NCI-H2081 (cell line): ENCODE measurements at places on chromosomes 1 and 21.

DNA sequence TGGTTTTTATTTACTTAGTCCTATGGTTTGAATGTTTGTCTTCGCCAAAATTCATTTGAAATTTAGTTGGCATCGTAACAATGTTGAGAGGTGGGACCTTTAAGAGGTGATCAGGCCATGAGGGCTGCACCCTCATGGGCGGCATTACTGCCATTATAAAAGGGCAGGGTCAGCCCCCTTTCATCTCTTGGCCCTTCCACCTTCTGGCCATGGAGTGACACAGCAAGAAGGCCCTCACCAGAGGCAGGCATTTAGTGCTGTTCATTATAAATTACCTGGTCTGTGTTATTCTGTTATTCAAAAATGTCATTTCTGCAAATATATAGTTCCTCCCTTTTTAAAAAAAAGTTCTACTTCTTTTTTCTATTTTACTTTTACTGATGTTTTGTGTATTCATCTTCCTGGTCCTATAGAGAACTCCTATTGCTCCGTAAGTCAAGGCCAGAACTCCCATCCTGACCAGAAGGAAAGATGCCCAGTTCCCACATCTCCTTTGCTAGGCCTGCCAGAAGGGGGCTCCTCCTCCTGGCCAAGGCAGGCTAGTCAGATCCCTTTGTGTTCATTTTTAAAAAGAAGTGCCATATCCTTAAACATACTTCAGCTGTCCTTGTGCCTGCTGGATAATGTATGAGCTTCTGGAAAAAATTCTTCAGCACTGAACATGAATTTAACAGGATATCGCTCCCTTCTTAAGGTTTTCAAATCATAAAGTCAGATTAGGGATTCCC lies 10.0 kb upstream of the LBR start:
- DNase-seq: no peak

- DNase-seq: no peak
These were observed 28.4 kb downstream of the RRP1B start for GRCh38 chr21:43687566-43688399.

DNA sequence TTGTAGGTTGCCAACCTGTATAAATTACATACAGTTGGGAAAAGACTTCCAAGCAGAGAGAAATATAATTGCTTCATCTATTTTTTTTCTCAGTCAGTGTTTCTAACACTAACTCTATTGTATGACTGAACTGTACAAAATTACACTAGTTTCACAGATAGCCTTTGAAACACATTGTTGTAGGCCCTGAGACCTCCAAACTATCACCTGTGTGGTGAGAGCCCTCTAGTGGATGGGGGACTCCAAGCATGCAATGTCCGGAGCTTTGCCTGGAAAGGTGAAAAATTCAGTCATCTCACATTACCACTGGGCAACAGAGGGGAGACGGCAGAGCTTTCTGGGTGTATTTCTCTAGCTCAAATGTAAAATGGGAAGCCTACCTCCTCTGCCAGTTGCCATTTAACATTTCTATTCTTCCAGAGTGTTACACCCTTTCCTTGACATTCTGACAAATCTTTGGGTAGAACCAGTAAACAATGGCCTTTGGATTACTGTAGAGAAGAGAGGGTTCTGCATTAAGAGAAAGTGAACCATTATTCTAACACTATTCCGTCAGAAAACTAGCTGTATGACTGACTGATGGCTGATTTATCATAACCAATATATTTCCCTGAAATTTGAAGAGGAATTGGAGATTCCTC lies 212.2 kb downstream of the LYPLAL1 start:
- DNase-seq: peak; percentile 88

GRCh38 chr1:94562519-94563260 lies 21.1 kb upstream of the F3 start:
- no peak for DNase-seq

- DNase-seq: no peak
These were observed 48.4 kb upstream of the COA6 start for GRCh38 chr1:234324821-234325220.

GRCh38 chr1:227797625-227798024 lies 17.9 kb upstream of the PRSS38 start:
- no peak for DNase-seq

DNA sequence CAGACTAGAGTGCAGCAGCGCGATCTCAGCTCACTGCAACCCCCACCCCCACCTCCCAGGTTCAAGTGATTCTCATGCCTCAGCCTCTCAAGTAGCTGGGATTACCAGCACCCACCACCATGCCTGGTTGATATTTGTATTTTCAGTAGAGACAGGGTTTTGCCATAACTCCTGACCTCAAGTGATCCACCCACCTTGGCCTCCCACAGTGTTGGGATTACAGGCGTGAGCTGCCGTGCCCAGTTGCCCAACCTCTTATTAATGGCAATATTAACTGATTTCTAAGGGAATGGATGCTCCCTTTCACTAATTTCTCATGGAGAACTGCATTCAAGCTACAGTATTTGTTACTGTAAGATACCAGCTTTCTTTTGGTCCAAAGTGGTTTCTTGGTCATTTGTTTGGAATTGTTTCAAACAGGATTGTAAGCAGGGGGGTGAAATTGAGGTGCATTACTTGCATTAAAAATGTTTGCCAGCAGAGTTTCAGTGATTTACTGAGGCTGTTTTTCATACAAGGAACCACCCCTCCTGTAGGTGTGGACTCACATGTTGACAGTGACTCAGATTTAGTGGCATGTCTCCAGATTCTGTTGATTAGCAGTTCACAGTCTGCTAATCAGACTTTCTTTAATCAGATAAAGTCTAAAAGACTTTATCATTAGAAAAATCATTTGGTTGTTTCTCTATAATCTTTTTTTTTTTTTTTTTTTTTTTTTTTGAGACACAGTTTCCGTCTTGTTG lies 3.9 kb upstream of the TGFBR3 start:
- DNase-seq: no peak

DNA sequence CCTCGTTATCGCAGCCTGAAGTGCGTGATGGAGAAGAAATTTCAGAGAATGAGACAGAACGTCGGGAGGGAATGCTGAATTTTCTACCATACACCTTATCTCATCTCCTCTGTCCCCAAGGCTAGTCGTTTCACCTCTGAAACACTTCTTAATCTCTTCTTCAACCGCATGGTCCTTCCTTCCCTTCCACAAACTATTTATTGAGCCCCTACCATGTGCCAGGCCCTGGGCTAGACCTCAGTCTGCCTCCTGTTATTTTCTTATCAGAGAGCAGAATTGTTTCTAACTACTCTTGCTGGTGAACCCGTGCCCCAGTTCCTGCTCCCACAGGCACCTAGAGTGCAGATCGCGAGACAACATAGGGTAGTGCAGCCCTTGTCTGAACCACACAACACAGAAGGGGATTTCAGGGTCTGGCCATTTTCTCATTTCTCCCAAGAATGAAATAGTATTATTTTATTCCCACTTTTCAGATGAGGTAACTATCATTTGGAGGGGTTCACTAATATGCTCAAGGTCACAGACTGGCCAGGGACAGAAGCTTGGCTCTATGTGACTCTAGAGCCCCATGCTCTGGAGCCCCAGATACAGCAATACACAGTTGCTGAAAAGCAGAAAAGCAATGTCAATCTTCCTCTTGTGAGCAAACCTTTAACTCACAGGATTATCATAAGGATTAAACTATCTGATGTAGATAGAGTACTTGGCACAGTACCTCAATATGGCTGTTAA lies 598 bp upstream of the ADIPOR1 start:
- DNase-seq: no peak

GRCh38 chr1:221148660-221149059 lies 269.4 kb downstream of the HLX start:
- DNase-seq: no peak

GRCh38 chr21:26391166-26391565 lies 181.9 kb downstream of the CYYR1 start:
- no peak for DNase-seq

- no peak for DNase-seq
These were observed 499.6 kb downstream of the MRPL39 start for GRCh38 chr21:25107708-25108107.

GRCh38 chr1:157969697-157970485 lies 23.6 kb upstream of the KIRREL1 start:
- DNase-seq: peak; percentile 3

GRCh38 chr1:205013683-205014367 lies 29.2 kb upstream of the CNTN2 start:
- peak; percentile 71 for DNase-seq

DNA sequence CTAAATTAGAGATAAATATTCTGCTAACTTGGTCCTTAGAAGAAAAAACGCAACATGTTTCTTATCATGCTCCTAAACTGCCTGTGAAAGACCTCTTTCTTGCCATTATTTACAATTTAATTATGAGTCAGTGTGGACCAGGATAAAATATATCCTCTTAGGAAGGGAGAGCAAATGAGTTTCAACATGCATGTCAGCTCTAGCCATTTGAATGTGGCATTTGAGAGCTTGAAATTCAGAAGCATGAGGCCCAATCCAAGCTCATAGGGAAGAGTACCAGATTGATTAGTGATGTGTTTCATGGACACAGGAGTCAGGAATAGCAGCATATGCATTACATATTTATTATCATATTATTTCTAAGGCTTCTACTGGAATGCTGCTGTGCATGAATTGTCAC lies 39.3 kb downstream of the TBX15 start:
- no peak for DNase-seq
